CMK (cell line): ENCODE measurements at places on chromosomes 4 and X.

- no peak for DNase-seq
These were observed 8.2 kb downstream of the VAMP7 start for GRCh38 chrX:155889328-155889727.

GRCh38 chrX:8981723-8982122, 52.2 kb downstream of the FAM9B start:
- DNase-seq, result no peak

DNA sequence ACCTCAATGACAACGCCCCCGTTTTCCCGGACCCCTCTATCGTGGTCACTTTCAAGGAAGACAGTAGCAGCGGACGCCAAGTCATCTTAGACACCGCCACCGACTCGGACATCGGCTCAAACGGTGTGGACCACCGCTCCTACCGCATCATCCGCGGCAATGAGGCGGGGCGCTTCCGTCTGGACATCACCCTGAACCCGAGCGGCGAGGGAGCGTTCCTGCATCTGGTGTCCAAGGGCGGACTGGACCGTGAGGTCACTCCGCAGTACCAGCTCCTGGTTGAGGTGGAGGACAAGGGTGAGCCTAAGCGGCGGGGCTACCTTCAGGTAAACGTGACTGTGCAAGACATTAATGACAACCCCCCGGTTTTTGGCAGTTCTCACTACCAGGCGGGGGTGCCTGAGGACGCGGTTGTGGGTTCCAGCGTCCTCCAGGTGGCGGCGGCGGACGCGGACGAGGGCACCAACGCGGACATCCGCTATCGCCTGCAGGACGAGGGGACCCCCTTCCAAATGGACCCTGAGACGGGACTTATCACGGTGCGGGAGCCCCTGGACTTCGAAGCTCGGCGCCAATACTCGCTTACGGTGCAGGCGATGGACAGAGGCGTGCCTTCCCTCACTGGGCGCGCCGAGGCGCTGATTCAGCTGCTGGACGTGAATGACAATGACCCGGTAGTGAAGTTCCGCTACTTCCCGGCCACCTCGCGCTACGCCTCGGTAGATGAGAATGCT, 2.2 kb downstream of the FAT4 start:
- DNase-seq, result no peak

DNA sequence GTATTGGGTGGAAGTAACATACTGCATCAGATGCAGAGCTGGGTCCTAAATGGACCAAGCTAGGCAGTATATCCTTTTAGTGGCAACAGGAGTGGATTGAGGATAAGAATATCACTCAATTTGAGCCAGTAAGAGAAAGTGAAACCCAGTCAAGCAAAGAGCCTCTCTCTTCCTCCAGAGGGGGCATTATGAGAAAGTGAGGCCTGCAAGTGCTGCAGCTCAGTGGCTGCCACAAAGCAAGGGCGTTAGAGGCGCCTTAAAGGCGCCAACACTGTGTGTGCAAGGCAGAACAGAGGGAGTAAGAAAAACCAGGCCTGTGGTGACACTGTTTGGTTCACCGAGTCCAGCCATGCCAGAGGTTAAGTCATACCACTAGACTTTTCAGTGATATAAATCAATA, 17.5 kb downstream of the STX18 start:
- DNase-seq, result no peak

DNA sequence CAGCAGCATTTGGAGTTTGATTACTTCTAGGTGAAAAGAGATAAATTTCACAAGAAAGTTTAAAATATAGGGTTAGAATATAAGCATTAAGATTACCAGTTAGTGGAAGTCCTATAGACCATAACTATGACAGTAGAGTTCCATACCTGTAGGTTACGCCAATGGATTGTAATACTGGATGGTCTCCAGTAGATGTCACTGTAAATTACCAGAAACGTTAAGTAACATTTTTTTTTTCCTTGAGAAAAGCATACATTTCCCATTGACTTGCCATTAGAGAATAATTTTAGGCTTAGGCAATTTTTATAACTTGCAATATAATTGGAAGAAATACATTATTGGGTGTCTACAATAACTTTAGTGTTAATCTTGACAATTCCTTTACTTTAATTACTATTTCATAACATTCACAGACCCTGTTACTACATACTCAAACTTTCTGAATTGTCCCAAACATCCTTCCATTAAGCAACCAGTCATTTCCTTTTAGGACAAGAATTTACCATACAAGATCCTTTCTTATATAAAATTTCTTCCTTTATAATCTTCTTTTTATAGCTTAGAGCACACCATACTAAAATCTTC, 304.1 kb upstream of the TECRL start:
- DNase-seq, result no peak

- no peak for DNase-seq
These were observed 15.9 kb downstream of the PLAC1 start for GRCh38 chrX:134642386-134642785.

GRCh38 chr4:173442223-173442932, 43.5 kb upstream of the SCRG1 start:
- DNase-seq, result no peak

DNA sequence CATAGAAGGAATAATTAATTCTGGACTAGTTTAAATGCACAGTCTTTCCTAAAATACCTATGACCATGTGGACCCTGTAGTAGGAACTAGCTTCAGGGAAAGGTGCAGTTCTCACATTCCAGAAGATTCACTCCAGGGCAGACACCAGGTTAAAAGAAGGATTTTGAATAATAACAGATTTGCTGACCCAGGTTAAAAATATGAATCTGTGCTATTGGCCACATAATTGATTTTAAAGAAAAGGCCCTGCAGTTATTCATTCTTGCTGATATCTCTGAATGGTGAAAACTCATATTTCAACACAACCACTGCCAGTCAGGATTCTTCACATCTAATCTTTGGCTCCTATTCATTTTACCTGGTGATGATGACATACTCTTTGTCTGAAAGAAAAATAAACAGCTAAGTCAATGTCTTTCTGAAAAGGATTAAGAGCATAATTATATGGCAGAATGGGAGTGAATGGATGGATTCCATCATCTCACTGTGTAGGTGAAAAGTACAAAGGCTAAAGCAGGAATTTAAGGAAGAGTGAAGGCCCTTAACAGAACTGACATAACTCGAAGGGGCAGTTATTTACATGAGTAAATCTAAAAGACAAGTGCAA, 432.8 kb downstream of the PDGFC start:
- DNase-seq, result no peak

DNA sequence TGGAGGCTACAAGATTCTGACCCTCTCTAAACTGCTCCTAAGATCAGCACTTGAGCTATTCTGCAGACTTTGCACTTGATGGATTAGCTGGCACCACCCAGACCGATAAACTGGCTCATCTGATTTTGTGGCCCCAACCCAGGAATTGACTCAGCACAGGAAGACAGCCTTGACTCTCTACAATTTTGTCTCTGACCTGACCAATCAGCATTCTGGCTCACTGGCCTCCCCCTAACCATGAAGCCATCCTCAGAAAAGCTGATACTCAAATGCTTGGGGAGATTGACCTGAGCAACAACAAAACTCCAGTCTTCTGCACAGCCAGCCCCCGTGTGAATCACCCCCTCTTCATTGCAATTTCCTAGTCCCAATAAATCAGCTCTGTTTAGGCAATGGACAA, 195.4 kb upstream of the PPP1R2C start:
- DNase-seq, result no peak

DNA sequence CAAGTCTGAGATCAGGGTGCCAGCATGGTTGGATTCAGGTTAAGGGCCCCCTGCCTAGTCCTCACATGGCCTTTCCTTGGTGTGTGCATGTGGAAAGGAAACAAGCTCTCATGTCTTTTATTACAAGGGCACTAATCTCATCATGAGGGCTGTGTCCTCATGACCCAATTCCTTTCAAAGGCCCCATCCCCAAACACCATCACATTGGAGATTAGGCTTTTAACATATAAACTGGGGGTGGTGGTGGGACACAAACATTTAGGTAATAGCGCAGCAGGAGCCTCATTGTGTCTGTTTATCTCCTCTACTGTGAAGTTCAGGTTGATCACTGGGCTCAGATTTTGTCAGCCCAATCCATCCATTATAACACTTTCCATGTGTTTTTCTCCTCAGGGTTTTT, 41.0 kb downstream of the BEX3 start:
- DNase-seq, result no peak

DNA sequence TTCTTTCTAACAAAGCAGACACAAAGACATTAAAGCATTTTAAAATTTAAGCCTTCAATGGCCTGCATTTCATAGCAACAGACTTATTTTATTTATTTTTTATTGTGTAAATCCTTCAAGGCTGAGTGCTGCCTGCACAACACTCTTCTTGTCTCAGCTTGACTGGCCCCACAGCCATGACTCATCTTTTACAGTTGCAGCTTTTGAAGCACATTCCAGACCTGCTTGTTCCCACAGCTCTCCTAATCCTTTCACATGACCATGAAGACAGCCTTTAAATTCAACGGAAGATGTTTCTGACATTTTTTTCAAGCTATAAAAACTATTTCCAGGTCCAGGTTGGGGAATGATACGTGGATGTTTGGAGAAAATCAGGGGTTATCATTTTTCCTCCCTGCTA, 276.9 kb upstream of the TACR3 start:
- no peak for DNase-seq

DNA sequence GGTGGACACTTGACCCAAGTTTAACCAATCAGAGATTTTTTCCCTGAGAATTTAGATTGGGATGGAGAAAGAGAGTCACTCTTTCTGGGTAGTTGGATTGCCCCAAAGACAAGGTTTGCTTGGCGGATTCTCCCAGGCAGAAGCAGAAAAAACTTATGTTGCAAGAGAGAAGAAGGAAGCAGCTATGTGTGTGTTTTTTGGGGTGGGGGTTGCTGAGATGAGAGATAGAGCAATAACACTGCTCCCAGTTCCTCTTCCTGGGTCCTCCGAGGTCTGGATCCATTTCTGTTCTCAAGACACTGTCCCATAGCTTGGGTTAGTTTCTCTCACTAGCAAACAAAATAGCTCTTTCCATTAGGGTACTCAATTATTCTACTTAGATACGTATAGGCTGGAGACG, 222.1 kb downstream of the STIM2 start:
- DNase-seq, result no peak

DNA sequence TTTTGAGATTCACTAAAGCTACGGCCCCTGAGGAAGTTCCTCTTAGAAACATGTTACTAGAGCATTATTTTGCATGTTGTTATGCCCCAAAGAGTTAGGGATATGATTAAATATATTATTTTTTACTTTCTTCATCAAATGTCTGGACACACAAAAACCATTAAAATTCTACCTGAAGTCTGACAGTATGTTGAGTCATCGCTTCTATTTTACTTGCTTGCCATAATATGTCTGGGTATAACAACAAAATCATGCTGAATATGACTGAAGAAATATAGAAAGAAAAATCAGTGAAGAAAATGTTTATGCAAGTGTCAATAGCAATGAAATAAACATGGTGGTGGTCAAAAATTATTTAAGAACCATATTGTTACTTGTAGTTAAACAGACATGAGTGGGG, 1818.5 kb upstream of the ADGRL3 start:
- DNase-seq, result no peak

DNA sequence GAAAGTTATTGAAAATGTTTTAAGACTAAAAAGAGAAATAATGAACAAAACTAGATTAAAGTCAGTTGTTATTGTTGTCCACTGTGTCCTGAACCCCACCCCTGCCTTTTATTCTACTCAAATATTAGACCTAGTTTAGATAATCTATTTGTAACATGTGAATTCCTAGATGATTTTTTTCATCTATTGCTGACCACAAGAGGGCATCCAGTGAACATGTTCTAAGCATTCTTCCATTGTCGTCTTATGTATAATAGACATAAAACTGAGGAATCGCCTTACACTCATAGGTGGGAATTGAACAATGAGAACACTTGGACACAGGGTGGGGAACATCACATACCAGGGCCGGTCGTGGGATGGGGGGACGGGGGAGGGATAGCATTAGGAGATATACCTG, 36.4 kb upstream of the HPRT1 start:
- DNase-seq, result no peak

- DNase-seq, result no peak
These were observed 72.8 kb downstream of the SEL1L3 start for GRCh38 chr4:25790024-25790423.

DNA sequence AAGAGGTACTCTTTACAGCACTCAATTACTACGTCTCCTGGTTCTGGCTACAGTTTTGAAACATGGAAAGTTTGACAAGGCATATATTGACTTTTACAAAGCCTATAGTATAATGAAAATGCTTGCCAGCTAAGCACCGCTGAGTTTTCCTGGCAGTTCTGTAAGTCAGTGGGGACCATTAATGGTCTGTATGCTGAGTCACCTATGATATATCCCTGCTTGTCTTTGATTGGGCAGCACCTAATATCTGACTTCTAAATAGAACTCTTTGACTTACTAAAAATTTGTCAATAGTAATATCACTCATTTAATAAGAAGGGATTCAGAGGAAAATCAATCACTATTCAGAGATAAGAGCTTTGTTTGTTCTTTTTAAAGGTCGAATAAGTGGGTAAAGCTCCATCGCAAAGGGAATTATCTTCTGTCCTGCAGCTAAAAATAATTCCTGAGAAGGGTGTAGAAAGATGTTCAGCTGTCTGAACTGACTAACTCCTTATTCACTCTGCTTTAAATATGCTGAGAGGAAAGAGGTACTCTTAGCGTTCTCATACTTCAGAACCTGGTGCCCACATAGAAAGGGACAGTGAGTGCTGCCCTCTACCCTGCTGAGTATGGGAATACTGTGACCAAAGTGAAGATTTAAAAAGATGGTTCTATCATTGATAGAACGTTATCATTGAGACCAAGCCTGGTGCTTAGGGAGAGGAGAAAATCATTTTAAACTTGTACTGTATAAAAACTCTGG, 959 bp downstream of the SMPX start:
- no peak for DNase-seq

- no peak for DNase-seq
These were observed 102.7 kb downstream of the SPCS3 start for GRCh38 chr4:176422511-176422910.

GRCh38 chr4:58649226-58649625, 1539.0 kb upstream of the IGFBP7 start:
- DNase-seq, result no peak

GRCh38 chr4:137540356-137540755, 8.1 kb upstream of the PCDH18 start:
- DNase-seq, result peak; percentile 5

DNA sequence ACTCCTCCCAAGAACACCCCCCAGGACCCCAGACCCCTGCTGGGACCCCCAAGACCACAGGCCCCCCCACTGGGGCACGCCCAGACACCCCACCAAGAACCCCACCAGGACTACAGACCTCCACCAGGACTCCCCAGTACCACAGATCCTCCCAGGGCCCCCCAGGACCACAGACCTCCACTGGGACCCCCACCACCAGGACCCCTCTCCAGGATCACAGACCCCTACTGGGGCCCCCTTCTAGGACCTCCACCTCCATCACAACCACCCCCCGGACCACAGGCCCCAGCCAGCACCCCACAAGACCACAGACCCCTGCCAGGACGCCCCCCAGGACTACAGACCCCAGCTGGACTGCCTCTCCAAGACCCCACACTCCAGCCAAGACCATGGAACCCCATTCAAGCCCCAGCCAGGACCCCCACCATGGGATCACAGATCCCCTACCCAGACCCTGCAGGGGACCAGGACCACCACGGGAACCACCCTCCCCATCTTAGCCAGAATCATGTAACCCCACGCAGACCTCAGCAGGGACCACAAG, 855 bp upstream of the DHRSX start:
- DNase-seq, result no peak

- DNase-seq, result no peak
These were observed 36.3 kb downstream of the ARAP2 start for GRCh38 chr4:36207831-36208520.

GRCh38 chr4:129371926-129372325, 276.0 kb downstream of the C4orf33 start:
- DNase-seq, result no peak

GRCh38 chr4:821631-822030, 4.3 kb downstream of the CPLX1 start:
- DNase-seq, result no peak
